ENCODE measurements at places on chromosomes 13 and 19. TPM values are rescaled to one million over a fixed set of nuclear protein-coding genes. Genes with fewer than 3 reads are reported as not detected.
A peak's percentile ranks its signal among the peaks of the same experiment; 100 is the strongest.

DNA sequence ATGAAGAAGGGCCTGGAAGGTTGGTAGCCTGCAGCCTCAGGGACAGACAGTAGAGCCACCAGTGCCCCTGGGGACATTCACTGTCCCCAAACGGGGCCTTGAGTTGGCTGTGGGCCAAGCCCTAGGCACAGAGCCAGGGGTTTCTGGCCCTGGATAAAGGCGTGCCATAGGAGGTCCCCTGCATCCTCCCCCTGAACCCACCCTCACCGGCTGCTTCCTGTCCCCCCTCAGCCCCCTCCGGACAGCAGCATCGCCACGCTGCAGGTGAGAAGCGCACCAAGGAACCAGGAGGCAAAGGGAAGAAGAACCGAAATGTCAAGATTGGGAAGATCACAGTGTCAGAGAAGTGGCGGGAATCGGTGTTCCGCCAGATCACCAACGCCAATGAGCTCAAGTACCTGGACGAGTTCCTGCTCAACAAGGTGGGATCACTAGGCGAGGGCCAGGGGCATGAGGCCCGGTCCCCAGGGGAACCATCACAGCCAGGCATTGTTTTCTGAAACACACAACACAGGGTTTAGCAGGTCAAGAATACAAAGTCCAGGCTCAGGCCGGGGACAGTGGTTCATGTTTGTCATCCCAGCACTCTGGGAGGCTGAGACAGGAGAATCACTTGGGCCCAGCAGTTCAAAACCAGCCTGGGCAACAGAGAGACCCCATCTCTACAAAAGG is 14.6 kb upstream of the USE1 start:
- H3K4me1 ChIP-seq, result peaks cover 4% of the 10 kb centered on the region
- DNase-seq, result no peak
- no peak overlapping the region for H3K4me3 ChIP-seq
- peaks cover 79% of the 10 kb centered on the region for H3K36me3 ChIP-seq
- no peaks in the 10 kb centered on the region for H3K27me3 ChIP-seq

Gene ZNF358
- 88.5 TPM for total RNA-seq

Gene IQCN
- total RNA-seq, result 0.49 TPM

GRCh38 chr19:30634131-30634830 is 262.1 kb downstream of the ZNF536 start:
- no peak overlapping the region for H3K27ac ChIP-seq

DNA sequence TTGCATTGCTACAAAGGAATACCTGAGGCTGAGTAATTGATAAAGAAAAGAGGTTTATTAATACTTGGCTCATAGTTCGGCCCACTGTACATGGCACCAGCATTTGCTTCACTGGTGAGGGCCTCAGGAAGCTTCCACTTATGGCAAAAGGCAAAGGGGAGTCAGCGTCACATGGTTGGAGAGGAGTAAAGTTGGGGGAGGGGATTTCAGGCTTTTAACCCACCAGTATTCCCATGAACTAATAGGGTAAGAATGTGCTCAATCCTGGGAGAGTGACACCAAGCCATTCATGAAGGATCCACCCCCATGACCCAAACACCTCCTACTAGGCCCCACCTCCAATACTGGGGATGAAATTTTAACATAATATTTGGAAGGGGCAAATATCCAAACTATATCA is 82.5 kb upstream of the MYCBP2 start:
- no peak overlapping the region for H3K27ac ChIP-seq
- DNase-seq, result no peak
- H3K4me1 ChIP-seq, result no peaks in the 10 kb centered on the region
- H3K4me3 ChIP-seq, result no peak overlapping the region
- no peaks in the 10 kb centered on the region for H3K27me3 ChIP-seq
- no peaks in the 10 kb centered on the region for H3K36me3 ChIP-seq

GRCh38 chr13:52760077-52760476 is 20.5 kb upstream of the CNMD start:
- no peaks in the 10 kb centered on the region for H3K4me1 ChIP-seq
- H3K4me3 ChIP-seq, result no peak overlapping the region
- no peak for DNase-seq
- no peak overlapping the region for H3K27ac ChIP-seq
- H3K36me3 ChIP-seq, result no peaks in the 10 kb centered on the region

GRCh38 chr13:42990291-42991232 is 1.5 kb downstream of the EPSTI1 start:
- peak overlapping the region; percentile 85 for H3K27ac ChIP-seq
- peak overlapping the region; percentile 76 for H3K4me3 ChIP-seq
- DNase-seq, result no peak
- no peaks in the 10 kb centered on the region for H3K36me3 ChIP-seq
- peaks cover 35% of the 10 kb centered on the region for H3K4me1 ChIP-seq
- H3K27me3 ChIP-seq, result no peaks in the 10 kb centered on the region

GRCh38 chr13:85724546-85725432 is 74.4 kb downstream of the SLITRK6 start:
- no peak overlapping the region for H3K4me3 ChIP-seq
- no peaks in the 10 kb centered on the region for H3K27me3 ChIP-seq
- no peaks in the 10 kb centered on the region for H3K36me3 ChIP-seq
- H3K4me1 ChIP-seq, result no peaks in the 10 kb centered on the region

- no peak overlapping the region for H3K4me3 ChIP-seq
- no peak overlapping the region for H3K27ac ChIP-seq
- no peaks in the 10 kb centered on the region for H3K36me3 ChIP-seq
- no peaks in the 10 kb centered on the region for H3K27me3 ChIP-seq
- no peaks in the 10 kb centered on the region for H3K4me1 ChIP-seq
These were observed 965.7 kb downstream of the UQCRFS1 start for GRCh38 chr19:28247243-28247642.

DNA sequence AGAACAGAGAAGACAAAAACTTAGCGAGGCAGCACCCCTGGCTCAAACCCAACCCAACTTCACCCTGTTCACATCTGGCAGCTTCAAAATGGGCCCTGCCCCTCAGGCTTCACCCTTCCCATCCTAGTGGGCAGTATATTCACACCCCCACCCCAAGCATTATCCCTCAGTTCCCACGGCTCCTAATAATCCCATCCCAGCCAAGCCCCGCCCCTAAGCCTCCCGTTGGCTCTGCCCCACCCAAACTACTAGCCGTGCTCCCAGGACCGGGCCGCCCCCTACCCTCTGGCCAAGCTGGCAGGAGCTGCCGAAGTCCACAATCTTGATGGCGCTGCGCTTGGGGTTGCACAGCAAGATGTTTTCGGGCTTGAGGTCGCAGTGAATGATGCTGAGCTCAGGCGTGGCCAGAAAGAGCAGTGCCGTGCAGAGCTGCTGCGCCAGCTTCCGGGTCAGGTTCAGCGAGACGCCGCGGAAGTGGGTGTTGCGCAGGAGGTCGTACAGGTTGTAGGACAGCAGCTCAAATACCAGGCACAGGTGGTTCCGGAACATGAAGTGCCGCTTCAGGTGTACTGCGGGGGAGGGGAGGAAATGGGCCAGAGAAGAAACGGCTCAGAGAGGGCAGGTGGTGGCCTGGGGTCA is 5.8 kb downstream of the DYRK1B start:
- no peak overlapping the region for H3K4me3 ChIP-seq
- H3K4me1 ChIP-seq, result peaks cover 38% of the 10 kb centered on the region
- no peak for DNase-seq
- no peak overlapping the region for H3K27ac ChIP-seq
- peaks cover 66% of the 10 kb centered on the region for H3K36me3 ChIP-seq
- H3K27me3 ChIP-seq, result no peaks in the 10 kb centered on the region

- no peaks in the 10 kb centered on the region for H3K4me1 ChIP-seq
- no peak for DNase-seq
- H3K4me3 ChIP-seq, result no peak overlapping the region
- H3K36me3 ChIP-seq, result no peaks in the 10 kb centered on the region
- H3K27ac ChIP-seq, result no peak overlapping the region
These were observed 9.8 kb downstream of the TPRX1 start for GRCh38 chr19:47794526-47794925.

Gene WDR87
- not detected for total RNA-seq

Gene COL5A3
- 8.7 TPM for total RNA-seq

Gene LRRC25
- total RNA-seq, result 2.4 TPM

DNA sequence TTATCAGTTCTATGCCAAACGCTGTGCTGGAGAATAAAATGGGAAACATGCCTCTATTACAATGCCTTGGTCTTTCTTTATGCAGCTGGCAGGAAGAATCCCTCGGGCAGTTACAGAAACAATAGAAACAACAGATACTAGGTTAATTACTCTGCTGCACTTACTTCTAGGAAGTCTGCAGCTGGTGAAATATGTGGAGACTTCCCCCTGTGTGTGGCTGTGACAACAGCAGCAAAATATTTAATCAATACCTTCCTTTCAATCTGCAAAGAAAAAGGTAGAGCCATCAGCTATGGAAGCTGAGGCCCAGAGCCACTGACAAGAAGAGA is 9.9 kb downstream of the STOML3 start:
- H3K36me3 ChIP-seq, result peaks cover 3% of the 10 kb centered on the region
- peaks cover 21% of the 10 kb centered on the region for H3K27me3 ChIP-seq
- H3K4me1 ChIP-seq, result no peaks in the 10 kb centered on the region
- no peak overlapping the region for H3K27ac ChIP-seq

DNA sequence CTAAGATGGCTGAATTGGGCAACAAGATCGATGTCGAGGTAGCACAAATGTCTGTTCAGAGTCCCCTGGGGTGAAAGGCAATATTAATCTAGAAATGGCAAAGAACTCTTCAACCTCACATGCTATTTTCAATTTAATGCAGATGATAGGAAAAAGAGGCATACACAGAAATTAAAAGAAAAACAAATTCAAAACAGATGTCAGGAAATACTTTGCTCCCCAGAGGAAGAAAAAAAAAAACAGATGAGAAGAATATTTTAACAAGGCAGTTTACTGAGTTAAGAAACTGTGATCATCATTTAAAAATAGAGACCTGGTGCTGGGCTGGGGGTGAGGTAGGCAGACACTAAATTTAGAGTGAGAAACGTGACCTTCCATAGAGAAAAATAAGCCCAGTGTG is 421.9 kb upstream of the ARGLU1 start:
- H3K36me3 ChIP-seq, result no peaks in the 10 kb centered on the region
- H3K4me1 ChIP-seq, result peaks cover 9% of the 10 kb centered on the region
- H3K4me3 ChIP-seq, result no peak overlapping the region
- no peaks in the 10 kb centered on the region for H3K27me3 ChIP-seq
- DNase-seq, result no peak

GRCh38 chr19:42098781-42099180 is 22.8 kb downstream of the ZNF574 start:
- no peak overlapping the region for H3K27ac ChIP-seq
- no peaks in the 10 kb centered on the region for H3K4me1 ChIP-seq
- DNase-seq, result no peak
- H3K27me3 ChIP-seq, result peaks cover 35% of the 10 kb centered on the region
- no peaks in the 10 kb centered on the region for H3K36me3 ChIP-seq
- no peak overlapping the region for H3K4me3 ChIP-seq

- peak overlapping the region; percentile 98 for H3K27ac ChIP-seq
- H3K27me3 ChIP-seq, result no peaks in the 10 kb centered on the region
- peaks cover 100% of the 10 kb centered on the region for H3K4me1 ChIP-seq
- H3K36me3 ChIP-seq, result no peaks in the 10 kb centered on the region
These were observed 44.9 kb downstream of the LYL1 start for GRCh38 chr19:13057744-13058143.

- peak; percentile 34 for DNase-seq
- H3K4me3 ChIP-seq, result no peak overlapping the region
- no peaks in the 10 kb centered on the region for H3K36me3 ChIP-seq
- H3K4me1 ChIP-seq, result peaks cover under 1% of the 10 kb centered on the region
- no peak overlapping the region for H3K27ac ChIP-seq
These were observed 37.6 kb downstream of the KCTD12 start for GRCh38 chr13:76848596-76848995.

DNA sequence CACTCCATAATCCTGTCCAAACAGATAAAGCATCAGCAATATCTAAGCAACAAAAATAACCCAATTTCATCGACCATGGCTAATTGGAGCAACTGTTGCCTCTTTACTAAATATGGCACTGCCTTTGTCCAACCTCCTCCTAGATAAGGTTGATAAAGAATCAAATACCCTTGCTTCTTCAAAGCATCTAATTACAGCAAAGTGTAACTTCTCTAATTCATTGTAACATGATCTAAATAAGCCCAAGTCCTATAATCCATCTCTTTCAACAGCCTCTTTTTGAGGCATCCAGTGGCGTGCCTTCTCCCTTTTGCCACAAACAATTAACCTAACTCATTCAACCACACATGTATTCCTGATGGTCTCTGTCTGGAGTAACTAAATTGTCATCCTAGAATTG is 81.7 kb upstream of the KLHL1 start:
- H3K27me3 ChIP-seq, result no peaks in the 10 kb centered on the region
- DNase-seq, result no peak
- H3K4me1 ChIP-seq, result no peaks in the 10 kb centered on the region
- H3K36me3 ChIP-seq, result no peaks in the 10 kb centered on the region
- H3K27ac ChIP-seq, result no peak overlapping the region

- H3K27ac ChIP-seq, result no peak overlapping the region
- H3K36me3 ChIP-seq, result no peaks in the 10 kb centered on the region
- H3K4me3 ChIP-seq, result no peak overlapping the region
- H3K4me1 ChIP-seq, result peaks cover 15% of the 10 kb centered on the region
These were observed 7.4 kb downstream of the IFNL1 start for GRCh38 chr19:39303373-39304184.

DNA sequence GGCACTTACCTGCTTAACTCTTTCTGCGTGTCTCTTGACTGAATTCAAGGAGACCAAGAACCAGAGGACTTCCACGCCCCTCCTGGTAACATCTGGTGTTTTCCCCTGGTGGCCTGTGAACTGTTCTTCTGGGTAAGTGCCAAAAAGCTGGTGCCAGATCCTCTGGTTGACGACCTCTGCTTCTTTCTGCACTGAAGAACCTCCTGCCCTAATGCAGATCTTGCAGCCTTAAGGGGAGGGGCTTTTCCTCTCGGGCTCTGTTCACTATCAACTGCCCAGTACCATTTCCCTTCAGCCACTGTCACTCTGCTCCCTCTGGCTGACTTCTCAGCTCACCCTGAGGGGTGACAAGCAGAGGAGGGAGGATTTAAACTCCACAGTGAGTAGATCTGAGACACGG is 6.1 kb upstream of the ERVV-1 start:
- peak overlapping the region; percentile 37 for H3K4me3 ChIP-seq
- H3K36me3 ChIP-seq, result no peaks in the 10 kb centered on the region
- peak overlapping the region; percentile 12 for H3K27ac ChIP-seq
- H3K4me1 ChIP-seq, result no peaks in the 10 kb centered on the region
- DNase-seq, result no peak
- peaks cover 9% of the 10 kb centered on the region for H3K27me3 ChIP-seq

DNA sequence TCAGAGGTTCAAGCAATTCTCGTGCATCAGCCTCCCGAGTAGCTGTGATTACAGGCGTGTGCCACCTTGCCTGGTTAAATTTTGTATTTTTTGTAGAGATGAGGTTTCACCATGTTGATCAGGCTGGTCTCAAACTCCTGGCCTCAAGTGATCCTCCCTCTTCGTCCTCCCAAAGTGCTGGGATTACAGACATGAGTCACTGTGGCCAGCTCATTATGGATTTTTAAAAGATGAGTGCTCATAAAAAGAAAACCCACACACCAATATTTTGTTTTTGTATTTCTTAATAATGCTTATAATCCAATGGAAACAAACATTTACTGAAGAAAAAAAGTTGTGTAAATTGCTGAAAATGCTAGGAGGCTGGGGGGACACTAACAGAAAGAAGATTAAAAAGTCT is 5.0 kb upstream of the MICU2 start:
- no peaks in the 10 kb centered on the region for H3K36me3 ChIP-seq
- H3K4me1 ChIP-seq, result peaks cover 6% of the 10 kb centered on the region
- H3K27ac ChIP-seq, result no peak overlapping the region
- DNase-seq, result no peak
- peaks cover 41% of the 10 kb centered on the region for H3K27me3 ChIP-seq

Measured in left ventricle myocardium inferior (tissue), 1 donor.